Bladder microvascular endothelial cell (primary cell): ENCODE measurements at places on chromosomes 3 and 15. TPM values are rescaled to one million over a fixed set of nuclear protein-coding genes. Genes with fewer than 3 reads are reported as not detected.

The CELF6 gene
- 0.06 TPM in 1 of 2 replicates, not detected in the other for total RNA-seq

The GHSR gene
- not detected in 2 replicates for total RNA-seq

The CCDC39 gene
- total RNA-seq: 0.06 TPM in 1 of 2 replicates, not detected in the other

The SI gene
- not detected in 2 replicates for total RNA-seq

The BUB1B gene
- 20.4 and 21.2 TPM in 2 replicates for total RNA-seq

The CLDN16 gene
- total RNA-seq: 0.06 TPM in 1 of 2 replicates, not detected in the other

The SPINT1 gene
- 0.32 and 1.6 TPM in 2 replicates for total RNA-seq

The PLSCR4 gene
- 40.0 and 693 TPM in 2 replicates for total RNA-seq

The LPP gene
- 22.5 and 69.1 TPM in 2 replicates for total RNA-seq

The LRTM1 gene
- not detected in 2 replicates for total RNA-seq

The SLC12A1 gene
- not detected in 2 replicates for total RNA-seq

The CRYGS gene
- 0.49 and 2.4 TPM in 2 replicates for total RNA-seq

The FBXO40 gene
- total RNA-seq: under 0.01 TPM in 1 of 2 replicates, not detected in the other

The CHRNA5 gene
- total RNA-seq: 2.6 and 2.8 TPM in 2 replicates

The MUC4 gene
- 0.06 TPM in 1 of 2 replicates, not detected in the other for total RNA-seq

The RETNLB gene
- total RNA-seq: not detected in 2 replicates

The ENTPD3 gene
- not detected in 2 replicates for total RNA-seq

The UPK1B gene
- total RNA-seq: 0.16 TPM in 1 of 2 replicates, not detected in the other

The BCHE gene
- total RNA-seq: 2.3 and 24.3 TPM in 2 replicates

The GOLGA6A gene
- total RNA-seq: not detected in 2 replicates

The ZNF660 gene
- total RNA-seq: 0.49 and 2.0 TPM in 2 replicates

The SLC12A6 gene
- total RNA-seq: 15.2 and 34.8 TPM in 2 replicates

The ZNF609 gene
- 15.4 and 69.0 TPM in 2 replicates for total RNA-seq

The PTX3 gene
- 56.3 and 566 TPM in 2 replicates for total RNA-seq

The AMOTL2 gene
- 70.7 and 145 TPM in 2 replicates for total RNA-seq

The SST gene
- total RNA-seq: not detected in 2 replicates

The TEX55 gene
- total RNA-seq: not detected in 2 replicates

The TMEM212 gene
- not detected in 2 replicates for total RNA-seq

The IFRD2 gene
- 79.2 and 85.9 TPM in 2 replicates for total RNA-seq

The XCR1 gene
- not detected in 2 replicates for total RNA-seq

The C3orf49 gene
- not detected in 2 replicates for total RNA-seq

The GOLGA6L7 gene
- total RNA-seq: not detected in 2 replicates

The U2SURP gene
- total RNA-seq: 24.1 and 54.1 TPM in 2 replicates

The CCR1 gene
- not detected in 2 replicates for total RNA-seq

The MYEF2 gene
- total RNA-seq: 7.0 and 34.7 TPM in 2 replicates

The WDR73 gene
- total RNA-seq: 12.6 and 25.7 TPM in 2 replicates

The RAB8B gene
- 31.4 and 60.8 TPM in 2 replicates for total RNA-seq

The C3orf22 gene
- not detected in 2 replicates for total RNA-seq

The CEMIP gene
- total RNA-seq: 0.32 and 0.50 TPM in 2 replicates

The CFAP20DC gene
- total RNA-seq: 0.81 and 0.82 TPM in 2 replicates

The CAMP gene
- total RNA-seq: not detected in 2 replicates

The FAM81A gene
- under 0.01 and 0.06 TPM in 2 replicates for total RNA-seq

The CPOX gene
- total RNA-seq: 14.4 and 21.3 TPM in 2 replicates

The ECE2 gene
- not detected in 2 replicates for total RNA-seq

The ZBBX gene
- under 0.01 and 0.13 TPM in 2 replicates for total RNA-seq

The TRIM69 gene
- 9.4 and 13.7 TPM in 2 replicates for total RNA-seq

The FANCD2 gene
- total RNA-seq: 18.9 and 19.7 TPM in 2 replicates

The KLHDC8B gene
- total RNA-seq: 43.3 and 55.2 TPM in 2 replicates

The GPR27 gene
- total RNA-seq: not detected in 2 replicates

The GPR62 gene
- not detected in 2 replicates for total RNA-seq

The LYZL4 gene
- total RNA-seq: not detected in 2 replicates

The UROC1 gene
- not detected in 2 replicates for total RNA-seq

The ACOX2 gene
- total RNA-seq: 0.32 and 4.9 TPM in 2 replicates
